ENCODE measurements at places on chromosomes 1 and 21.

- no peak for DNase-seq
Observed at GRCh38 chr1:229714306-229714705, 88.3 kb downstream of the URB2 start.

GRCh38 chr1:8790478-8790877 is 27.0 kb downstream of the RERE start:
- no peak for DNase-seq

DNA sequence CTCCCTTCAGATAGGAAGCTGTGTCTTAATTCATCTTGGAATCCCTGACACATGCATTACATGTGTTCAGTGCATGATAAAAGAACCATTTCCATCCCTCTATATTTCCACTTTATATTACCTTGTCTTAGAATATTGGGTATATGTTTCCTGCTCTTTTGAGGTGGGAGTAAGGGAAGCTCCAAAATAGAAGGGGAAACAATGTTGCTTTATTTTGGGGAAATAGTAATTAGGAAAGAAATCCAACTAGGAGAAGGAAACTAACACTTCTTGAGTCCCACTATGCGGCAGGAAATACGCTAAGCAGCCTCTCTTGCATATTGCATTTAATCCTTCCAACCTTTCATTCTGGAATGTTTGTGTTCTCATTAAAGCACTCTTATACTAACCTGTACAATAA is 89.4 kb upstream of the VAV3 start:
- no peak for DNase-seq

DNA sequence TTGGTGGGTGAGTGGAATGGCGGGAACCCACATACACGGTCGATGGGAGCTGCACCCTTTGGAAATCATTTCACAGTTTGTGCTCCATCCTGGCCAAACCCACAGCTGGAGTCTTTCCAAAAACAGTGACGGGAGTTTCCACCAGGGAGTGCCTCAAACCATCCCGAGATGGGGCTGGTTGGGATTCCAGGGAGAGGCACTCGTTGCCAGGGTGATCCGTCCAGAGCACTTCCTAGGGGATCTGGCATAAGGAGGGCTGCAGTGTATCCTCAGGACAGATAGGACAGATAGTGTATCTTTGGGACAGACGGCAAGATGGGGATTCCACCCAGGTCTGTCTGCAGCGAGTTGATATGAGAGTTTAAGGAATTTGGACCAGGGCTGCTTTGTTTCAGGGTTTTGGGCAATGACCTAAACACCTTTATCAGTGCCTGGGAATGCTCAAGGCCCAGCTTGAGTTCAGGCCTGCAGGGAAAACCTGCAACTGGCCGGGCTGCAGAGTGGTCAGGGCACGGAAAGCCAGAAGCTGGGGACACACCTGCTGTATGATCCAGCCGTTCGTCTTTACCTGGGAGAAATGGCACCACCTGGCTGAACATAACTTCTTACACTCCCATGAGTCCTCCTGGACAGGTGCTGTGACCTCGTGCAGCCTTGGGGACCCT is 3.4 kb upstream of the POFUT2 start:
- DNase-seq = no peak

All from cortex of kidney (tissue), 1 donor.